NCI-H446 (cell line): ENCODE measurements at places on chromosomes 11 and 22.

GRCh38 chr11:1276866-1277615, 32.4 kb downstream of the TOLLIP start:
- no peak for DNase-seq

- DNase-seq, result no peak
Measured at GRCh38 chr11:117418737-117419481, 91.3 kb downstream of the CEP164 start.

DNA sequence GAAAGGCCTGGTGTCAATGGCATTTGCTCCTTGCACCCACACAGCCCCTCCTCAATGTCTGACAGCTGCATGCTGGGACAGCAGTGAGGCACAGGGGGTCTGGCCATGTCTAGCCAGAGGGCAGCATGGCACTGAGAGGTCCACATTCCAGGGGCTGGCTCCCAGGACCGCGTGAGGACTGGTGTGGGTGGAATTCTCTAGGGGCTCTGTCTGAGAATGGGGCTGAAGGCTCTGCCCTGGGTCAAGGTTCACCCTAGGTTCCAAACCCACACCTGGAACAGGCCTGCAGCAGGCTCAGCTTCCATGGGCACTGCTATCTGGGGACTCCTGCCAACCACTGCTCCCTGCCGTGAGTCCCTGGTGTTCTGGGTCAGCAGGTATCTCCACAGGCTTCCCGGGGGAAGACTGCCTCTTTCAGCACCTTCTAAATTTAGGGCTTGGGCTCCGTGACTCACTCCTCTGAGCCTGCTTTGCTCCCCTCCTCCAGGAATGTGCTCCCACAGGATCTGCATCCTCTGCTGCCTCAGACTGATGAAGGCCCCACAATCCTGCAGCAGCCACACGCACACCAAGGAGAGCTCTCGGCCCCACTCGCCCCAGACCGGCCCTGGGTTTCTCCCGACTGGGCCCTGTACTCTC, 4.2 kb downstream of the STARD10 start:
- DNase-seq, result no peak

GRCh38 chr11:35126000-35126878, 12.7 kb upstream of the CD44 start:
- no peak for DNase-seq

- DNase-seq, result no peak
Measured at GRCh38 chr11:77081381-77081851, 14.6 kb downstream of the CAPN5 start.

- DNase-seq, result no peak
Measured at GRCh38 chr22:31625661-31626426, 36.2 kb downstream of the PISD start.

DNA sequence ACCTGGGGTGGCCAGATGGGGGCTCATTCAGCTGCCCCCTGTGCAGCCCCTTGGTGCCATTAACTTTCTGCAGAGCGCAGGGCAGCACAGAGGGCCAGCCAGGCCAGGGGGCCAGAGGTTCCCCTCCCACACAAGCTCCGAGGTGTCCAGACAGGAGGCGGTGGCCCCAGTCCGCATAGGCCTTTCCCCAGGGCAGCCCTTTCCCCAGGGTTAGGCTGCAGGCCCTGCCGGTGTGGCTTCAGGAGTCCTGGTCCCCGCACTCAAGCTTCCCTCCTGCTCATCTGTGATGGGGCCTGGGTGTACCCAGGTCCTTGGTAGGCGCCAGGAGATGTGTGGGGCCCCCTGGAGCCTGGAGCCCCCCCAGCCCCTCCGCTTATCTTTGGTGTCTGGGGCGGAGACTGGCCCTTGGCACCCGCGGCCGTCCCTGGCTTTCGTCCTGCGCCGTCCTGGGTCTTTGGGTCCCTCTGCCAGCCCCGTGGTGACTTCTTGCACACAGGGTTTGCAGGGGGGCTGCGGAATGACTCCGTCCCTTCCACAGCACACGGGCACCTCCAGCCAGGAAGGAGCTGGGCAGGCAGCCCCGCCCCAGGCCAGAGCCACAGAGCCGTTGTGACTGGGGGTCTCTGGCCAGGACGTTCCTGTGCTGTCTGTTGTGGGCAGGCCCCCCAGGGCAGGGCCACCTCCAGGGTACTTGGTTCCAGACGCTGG, 8.9 kb downstream of the BRSK2 start:
- DNase-seq, result no peak
